ENCODE measurements at places on chromosomes 5 and 9.

DNA sequence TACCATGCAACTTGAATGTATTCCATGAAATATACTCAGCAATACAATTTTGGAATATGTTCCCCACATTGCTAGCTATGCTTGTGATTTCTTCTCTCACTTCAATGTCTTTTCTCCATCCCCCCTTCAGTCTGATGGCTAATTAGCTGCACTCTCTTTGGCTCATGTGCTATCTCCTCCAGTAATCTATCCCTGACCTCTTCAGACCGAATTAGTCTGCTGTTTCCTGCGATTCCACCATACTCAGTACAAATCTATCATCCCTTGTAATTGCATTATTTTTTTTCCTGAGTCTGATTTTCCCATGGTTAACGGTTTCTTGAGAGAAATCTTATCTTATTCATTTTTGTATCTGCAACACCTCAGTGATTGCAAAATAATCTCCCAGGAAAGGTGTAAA lies 360.7 kb upstream of the CDH10 start:
- DNase-seq, result no peak

DNA sequence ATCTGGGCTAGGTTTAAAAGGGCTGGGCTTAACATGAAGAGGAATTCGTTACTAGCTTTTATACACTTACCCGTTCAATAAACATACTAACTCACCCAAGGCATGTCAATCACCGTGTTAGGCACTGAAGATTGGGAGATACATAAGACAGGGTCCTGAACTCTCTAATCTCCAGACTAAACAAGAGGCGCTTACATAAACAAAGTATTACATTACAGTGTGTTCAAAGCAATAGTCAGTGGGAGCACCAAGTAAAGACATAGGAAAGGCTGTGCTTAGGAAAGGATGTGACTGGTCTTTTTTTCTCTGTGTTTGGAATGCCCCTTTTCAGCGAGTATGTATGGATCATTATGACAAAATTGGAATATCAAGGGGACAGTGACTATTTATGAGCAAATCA lies 203.6 kb upstream of the ADRA1B start:
- no peak for DNase-seq

DNA sequence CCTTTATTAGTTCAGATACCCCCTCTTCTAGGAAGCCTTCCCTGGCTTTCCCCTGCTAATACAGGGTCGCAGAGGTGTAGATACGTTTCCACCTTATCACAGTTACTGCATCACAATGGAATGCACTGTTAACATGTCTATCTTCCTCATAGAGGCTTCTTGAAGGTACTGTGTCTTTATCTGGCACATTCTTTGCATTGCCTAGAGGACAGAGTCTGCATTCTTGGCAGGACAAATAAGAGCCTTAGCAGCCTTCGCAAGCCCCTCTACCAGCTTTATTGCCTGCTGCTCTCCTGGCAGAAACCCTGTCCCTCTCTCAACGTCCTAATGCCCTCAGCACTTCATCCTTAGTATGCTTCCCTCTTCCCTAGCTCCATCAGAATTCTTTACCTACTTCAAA lies 31.6 kb downstream of the SLC1A3 start:
- no peak for DNase-seq

DNA sequence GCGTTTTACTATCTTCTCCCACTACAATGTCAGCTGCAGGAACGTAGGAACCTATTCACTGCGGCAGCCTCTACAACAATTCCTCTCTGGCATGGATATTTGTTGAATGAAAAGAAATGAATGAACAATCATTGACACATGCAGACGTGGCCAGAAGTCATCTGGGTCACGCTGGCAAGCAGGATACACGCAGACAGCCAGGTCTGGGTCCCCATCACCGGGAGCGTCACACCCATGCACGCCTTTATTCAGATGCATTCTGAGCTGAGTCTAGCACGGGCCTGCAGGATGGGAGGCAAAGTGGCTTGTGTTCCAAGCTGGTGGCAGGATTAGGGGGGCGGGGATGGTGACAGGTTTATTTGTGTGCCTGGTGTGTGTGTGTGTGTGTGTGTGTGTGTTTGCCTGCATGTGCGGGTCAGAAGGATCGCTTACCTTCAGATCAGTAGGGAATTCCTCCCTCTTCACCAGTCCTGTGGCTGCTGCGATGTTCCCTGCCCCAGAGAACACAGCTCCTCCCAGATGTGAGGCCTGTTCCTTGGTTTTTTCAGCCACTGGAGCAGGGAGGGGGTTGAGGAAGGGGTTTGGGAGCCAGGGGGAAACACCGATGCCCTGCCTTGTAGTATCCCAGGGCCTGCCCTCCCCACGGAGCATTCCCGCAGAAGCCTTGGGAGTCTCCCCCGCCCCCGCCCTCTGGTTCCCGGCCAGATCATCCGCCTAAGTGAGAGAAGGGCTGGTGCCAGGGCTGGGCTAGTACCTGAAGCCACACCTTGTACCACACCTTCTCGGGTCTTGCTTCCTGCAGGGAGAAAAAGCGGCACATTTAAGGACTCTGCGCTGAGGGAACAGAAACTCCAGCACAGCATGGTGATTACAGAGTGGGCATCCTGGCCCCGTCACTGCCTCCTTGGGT lies 4.1 kb downstream of the SNCB start:
- DNase-seq, result no peak

- no peak for DNase-seq
Observed at GRCh38 chr5:13439430-13439829, 505.1 kb downstream of the DNAH5 start.

Measured in occipital lobe (tissue), 3 donors.